ENCODE measurements at places on chromosomes 7 and 10.

DNA sequence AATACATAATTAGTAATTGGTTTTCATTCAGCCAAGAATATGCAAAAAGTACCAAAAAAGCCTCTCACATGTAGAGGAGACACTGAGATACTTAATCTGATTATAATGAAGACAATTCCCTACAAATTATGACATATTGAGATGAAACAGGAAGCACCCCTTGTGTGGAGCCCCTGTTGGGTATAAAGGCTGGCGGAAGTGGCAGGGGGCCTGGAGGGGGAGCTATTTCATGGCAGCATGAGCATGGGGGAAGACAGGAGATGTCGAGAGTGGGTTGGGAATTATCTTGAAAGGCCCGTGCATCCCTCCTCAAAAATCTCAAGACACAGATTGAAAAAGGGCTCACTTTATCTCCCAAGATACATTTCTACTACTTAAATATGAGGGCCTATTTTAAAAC, 96.9 kb downstream of the PIP4K2A start:
- no peak for DNase-seq

DNA sequence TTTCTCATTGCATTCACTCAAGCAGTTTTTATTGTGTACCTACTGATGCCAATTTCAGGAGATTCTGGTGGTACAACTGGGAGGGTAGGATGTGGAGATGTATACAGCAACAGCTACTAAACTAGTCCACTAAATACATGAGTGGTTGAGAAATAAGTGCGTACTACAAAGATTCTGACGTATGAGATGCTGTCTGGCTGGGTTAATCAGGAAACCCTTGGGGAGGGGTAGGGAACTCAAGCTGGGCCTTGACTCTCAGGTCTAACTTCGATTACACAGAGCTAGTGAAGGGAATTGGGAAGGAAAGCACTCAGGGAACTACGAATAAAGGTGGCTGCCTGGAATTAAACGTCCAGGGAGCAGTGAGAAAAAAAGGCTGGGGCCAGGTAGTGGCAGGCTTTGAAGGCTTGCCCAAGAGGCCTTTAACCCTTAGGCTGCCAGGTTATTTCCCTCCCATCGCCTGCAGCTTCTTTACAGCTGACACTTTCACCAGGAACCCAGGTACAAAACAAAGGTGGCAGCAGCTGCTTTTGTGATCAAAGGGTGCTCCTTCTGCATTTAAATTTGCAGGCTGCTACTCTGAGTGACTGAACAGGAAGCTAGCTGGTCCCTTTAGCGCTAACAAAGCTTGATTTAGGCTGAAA, 3.2 kb downstream of the MMS19 start:
- DNase-seq = no peak

DNA sequence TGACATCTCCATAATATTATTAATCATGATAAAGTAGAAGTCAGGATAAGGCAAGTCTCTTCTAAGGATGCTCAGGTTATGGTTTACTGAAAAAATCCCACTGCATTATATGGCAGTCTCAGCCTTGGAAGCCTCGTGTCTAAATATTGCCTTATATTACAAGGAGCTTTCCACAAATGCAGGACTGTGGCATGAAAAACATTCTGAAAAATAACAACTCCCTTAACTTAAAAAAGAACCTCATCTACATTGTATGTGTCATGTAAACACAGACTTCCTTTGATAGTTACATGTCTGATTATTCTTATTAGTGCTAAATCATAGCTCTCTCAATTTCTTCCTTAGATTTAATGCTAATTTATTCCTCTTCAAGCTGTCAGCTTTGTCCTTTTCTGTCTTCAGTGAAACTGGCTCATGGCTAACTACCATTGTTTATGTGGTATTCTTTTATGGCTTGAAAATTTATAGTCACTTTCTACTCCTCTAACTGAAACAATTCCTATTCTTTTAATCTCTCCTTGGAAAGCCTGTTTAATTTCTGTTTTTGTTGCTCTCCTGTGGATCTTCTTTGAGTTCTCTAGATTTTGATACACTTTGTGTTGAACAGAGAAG, 156.1 kb downstream of the KIF20B start:
- no peak for DNase-seq

DNA sequence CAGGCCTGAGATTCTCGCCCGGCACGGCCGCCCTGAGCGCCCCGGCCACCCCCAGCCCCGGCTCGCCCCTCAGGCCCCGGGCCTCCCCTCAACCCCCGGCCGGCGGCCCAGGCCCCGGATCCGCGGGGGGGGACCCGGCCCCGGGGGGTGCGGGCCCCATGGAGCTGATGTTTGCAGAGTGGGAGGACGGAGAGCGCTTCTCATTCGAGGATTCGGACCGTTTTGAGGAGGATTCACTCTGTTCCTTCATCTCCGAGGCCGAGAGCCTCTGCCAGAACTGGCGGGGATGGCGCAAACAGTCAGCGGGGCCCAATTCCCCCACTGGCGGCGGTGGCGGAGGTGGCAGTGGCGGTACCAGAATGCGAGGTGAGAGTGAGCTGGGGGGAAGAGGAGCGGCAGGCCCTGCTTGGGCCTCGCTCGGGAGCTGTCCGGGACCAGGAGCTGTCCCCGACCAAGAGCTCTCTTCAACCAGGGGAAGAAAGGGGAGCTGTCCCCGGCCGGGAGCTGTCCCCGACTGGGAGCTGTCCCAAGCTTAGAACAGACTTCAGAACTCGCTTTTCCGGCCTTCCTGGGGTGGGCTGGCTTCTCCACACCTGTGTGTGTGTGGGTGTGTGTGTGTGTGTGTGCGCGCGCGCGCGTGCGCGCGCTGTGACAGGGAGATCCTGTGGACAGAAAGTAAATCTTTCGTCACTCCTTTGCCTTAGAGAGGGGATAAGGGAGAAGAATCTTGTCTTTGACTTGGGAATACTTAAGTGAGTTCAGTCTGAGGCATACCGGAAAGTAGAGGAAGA, 510 bp downstream of the ZSWIM8 start:
- DNase-seq = peak; percentile 27

GRCh38 chr10:84537447-84537931, 209.1 kb downstream of the CCSER2 start:
- DNase-seq = peak; percentile 83

DNA sequence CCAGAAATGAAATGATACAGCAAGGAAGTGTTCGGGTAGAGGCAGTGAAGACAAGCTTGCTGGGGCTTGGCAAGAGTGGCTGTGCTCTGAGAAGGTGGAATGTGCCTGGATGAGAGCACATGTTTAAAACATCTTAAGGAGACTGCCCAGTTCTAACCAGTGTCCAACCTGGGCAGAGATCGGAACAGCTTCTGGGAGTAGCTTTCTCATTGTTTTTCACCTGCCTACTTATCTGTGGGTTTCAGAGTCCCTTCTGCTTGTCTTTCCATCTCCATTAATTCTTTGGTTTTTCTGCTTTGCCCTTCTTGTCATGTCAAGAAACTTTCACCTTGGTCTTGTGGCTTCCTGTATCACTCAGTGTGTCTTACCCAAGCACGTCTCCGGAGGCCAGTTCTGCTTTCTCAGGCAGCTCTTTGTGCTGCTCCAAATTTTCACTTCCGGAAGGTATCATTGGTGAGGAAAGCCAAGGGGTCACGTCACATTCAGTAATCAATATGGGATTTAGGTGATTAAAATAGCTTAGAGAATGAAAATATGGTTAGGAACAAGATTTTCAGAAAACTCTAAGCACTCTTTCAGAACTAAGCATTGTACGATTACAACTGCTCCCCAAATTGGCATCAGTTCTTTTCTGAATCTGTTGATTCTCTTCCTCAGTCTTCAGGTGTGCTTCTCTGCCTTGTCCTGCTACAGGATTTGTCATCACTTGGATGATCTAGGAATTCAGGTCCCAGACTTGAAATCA, 5.5 kb upstream of the LAMB4 start:
- DNase-seq = peak; percentile 67

- DNase-seq = no peak
Measured at GRCh38 chr7:150322114-150322832, 882 bp upstream of the LRRC61 start.

GRCh38 chr10:80567292-80567691, 29.6 kb downstream of the SH2D4B start:
- DNase-seq = no peak

Measured in suppressor macrophage treated with lipopolysaccharide for 4 hours (primary cell).